SHP77 treated with DMSO at 0.1 percent for 48 hours (cell line): ENCODE measurements at places on chromosomes 11 and 22.

DNA sequence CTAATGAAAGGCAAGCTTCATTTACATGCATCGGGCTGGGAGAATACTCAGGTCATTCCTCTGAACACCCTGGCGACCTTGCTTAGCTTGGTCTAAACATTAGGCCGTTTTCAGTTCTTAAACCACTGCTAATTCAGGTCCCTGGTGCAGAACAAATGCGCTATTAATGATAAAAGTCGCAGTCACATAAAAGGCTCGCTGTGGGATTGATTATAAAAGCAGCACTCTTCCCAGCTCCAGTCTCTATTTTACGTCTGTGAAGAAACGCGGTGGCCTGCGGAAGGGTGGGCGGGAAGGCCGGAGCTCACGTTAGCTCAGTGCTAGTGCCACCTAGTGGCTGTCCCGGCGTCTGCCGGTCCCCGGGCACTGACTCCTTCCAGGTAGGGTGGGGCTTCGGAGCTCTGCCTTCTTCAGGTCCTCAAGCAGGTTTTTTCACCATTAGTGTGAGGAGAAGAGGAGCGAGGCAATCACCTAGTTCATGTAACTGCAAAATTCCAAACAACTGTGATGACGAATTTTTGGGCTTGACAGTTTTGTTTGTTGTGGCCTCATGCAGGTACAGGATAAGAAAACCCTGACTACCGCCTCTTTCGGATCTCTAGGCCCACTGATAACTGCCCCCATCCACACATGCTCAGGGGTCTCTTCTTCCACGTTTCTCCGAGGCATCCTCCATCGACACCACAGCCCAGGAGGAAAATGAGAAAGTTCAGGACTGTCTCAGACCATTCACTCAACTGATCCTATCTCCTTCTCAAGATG, 66.5 kb upstream of the CLMP start:
- DNase-seq, result peak; percentile 45

DNA sequence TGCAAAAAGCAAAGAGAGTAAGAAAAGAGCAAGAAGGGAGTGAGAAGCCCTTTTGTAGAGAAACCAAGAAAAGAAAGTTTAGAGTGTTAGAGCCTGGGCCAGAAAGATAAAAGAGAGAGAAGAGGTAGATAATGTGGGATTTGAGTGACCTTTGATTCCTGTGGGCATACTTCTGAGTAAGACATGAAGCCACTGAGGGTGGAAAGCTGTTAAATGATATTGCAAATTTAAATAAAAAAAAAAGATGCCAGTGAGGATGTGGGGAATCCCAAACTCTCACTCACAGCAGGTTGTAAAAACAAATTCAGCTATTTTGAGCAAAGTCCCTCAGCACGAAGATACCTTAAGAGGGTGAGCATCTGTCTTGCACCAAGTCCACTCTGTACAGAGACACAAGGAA, 59.4 kb upstream of the TOP3B start:
- DNase-seq, result no peak

- no peak for DNase-seq
These were observed 5.4 kb downstream of the KBTBD4 start for GRCh38 chr11:47573321-47573720.

GRCh38 chr11:134040386-134041302, 28.2 kb upstream of the JAM3 start:
- peak; percentile 50 for DNase-seq

DNA sequence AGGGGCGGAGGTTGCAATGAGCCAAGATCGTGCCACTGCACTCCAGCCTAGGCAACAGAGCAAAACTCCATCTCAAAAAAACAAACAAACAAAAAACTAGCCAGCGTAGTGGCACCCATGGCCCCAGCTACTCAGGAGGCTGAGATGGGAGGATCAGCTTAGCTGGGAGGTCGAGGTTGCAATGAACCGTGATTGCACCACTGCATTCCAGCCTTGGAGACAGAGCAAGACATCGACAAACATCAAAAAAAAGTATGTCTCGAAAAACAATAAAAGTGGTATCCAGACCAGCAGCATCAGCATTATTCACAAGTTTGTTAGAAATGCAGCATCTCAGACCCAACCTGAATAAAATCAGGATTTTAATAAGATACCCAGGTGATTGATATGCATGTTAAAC, 6.2 kb upstream of the MAPK1 start:
- DNase-seq, result no peak

DNA sequence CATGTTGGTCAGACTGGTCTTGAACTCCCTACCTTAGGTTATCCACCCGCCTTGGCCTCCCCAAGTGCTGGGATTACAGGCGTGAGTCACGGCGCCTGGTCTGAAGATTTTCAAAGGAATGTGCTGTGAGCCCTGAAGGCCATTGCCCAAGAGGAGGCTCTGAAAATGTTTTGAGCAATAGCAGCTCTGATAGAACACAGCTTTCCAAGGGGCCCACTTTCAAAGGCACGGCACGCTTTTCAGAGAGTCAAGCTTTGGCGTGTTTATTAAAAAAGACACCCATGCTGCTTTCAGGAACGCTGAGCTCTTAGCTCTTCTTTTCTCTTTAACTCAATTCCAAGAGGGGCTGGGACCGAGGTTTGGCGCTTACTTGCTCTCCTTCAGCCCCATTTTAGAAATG, 73.8 kb upstream of the CDON start:
- DNase-seq, result no peak

GRCh38 chr11:14930369-14930768, 38.3 kb upstream of the CYP2R1 start:
- DNase-seq, result no peak

- no peak for DNase-seq
These were observed 41.0 kb downstream of the CSF2RB start for GRCh38 chr22:36954251-36955014.

DNA sequence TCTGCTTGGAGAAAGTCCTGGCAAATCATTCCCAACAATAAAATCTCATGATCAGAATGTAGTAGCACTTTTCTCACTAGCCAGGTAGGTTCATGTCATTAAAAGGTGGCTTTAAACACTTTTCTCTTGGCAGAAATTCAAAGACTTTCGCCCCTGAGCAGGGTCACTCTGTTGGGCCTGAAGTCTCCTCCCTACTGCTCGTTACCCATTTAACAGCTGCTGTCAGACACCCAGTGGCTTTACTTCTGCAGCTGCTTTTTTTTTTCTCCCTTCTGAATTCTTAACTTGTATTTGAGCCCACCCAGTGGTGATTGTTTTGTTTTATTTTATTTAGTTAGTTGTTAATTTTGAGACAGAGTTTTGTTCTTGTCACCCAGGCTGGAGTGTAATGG, 25.0 kb downstream of the ARHGAP8 start:
- no peak for DNase-seq

- no peak for DNase-seq
These were observed 120.5 kb downstream of the DSCAML1 start for GRCh38 chr11:117676501-117676900.

DNA sequence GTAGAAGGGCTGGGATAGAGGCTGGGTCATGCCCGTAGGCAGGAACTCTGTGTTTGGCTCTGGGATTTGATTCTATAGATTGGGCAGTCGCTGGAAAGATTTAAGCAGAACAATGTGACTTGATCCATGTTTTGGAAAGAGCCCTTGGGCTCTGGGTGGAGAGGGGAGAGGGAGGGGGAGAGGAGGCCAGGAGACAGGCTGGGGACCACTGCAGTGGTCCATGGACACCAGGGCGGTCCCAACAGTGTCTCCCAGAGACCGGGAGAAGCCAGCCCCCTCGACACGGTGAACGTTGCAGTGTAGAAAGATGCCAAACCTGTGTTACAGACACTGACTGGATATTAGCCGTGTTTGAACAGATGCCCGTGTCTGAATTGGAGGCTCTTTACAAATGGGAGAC, 19.5 kb downstream of the PVALB start:
- DNase-seq, result no peak

DNA sequence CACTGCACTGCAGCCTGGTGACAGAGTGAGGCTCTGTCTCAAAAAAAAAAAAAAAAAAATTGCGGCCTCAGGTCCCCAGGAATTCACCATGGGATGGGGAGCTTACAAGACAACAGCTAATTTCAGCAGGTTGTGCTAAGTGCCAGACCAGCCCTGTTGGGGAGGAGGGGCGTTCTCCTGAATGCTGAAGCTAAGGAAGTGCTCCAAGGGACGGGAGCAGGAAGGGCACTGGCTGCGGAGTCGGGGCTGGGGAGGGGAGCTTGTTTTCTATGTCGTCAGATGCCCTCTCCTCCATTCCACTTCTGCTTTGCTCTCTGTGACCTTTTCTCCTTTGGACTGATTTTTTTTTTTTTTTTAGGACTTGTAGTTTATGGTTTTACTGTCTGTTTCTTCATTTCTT, 4.5 kb downstream of the ADAMTS15 start:
- DNase-seq, result no peak

DNA sequence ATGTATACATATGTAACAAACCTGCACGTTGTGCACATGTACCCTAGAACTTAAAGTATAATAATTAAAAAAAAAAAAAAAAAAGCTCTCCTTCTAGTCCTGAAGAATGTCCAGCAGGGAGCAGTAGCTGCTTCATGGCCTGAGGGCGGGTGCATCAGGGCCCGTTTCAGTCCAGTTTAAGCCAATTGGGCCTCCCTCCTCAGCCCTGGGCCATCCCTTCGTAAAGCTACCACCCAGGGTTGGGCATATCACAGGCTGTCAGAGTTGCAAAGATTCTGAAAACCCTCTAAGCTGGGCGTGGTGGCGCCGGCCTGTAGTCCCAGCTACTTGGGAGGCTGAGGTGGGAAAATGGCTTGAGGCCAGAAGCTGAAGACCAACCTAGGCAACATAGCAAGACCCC, 5.4 kb downstream of the TMPRSS13 start:
- no peak for DNase-seq

DNA sequence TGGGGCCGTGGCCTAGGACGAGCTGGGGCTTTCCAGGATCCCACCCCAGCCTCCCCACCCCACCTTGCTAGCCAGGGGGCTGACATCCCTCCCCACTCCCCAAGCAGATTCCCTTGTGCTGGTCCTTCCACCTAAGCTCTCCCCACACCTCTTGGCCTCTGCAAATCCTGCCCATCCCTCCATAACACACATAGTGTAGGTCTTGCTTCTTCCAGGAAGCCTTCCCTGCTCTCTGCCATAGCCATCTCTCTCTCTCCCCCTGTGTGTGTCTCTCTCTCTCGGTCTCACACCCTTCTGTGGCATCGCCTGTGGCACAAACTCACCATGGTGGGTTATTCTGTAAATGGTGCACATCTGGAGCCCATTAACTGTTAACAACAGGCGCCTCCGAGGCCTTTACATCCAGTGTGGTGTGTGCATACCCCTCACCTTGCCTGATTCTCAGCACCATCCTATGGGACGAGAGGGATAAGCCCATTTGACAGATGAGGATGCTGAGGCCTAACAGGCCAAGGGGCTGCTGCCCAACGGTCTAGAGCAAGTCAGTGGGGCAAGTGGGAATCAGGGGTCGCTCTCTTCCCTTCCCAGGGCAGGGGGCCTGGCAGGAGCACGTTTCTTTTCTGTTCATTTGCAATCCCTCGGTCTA, 22.2 kb upstream of the PICK1 start:
- DNase-seq, result no peak

GRCh38 chr22:43642319-43643206, 169.5 kb downstream of the EFCAB6 start:
- DNase-seq, result no peak

GRCh38 chr11:102842930-102843329, 479 bp downstream of the MMP3 start:
- DNase-seq, result no peak

DNA sequence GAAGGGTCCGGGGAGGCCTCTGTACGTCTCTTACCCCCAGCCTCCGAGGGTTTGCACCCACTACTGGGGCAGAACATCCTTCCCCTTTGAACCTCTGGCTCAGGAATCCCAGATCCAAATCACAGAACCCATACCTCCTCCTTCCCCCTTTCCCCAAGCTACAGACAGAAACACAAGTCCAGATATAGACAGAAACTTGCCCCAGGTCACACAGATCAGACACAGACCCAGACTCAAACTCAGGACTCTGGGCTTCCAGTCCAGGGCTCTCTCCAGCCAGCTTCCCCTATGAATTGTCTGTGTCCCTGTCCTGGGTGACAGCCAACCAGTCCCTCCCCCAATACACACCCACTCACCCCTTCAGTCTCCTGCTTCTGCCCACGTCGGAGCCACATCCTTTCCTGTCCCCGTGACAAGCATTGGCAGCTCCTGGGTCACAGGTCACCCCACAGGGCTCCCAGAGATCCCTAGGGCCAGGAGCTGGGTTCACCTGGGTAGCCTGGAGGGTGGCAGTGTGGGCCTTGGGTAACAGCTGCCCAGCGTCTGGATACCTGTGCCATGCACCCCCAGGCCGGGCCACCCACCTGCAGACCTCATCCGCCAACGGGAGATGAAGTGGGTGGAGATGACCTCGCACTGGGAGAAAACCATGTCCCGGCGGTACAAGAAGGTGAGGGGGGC, 772 bp downstream of the TBC1D10C start:
- no peak for DNase-seq

DNA sequence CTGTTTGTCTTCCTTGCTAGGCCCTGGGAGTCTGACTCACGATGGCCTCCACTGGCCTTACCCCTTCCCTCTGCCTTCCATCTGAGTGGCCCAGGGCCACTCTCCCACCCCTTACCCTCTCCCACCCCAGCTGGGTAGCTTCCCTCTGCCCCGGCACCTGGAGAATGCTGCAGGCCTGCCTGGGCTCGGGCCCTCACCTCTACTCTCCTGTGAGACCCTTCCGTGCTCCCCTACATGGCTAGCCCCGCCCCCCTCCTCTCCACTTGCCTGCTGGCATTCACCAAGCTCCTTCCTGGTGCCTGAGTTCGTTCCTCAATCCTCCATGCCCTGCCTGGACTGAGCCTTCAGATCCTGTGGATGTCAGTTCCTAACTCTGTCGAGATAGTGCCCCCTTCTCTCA, 8.7 kb downstream of the RAB36 start:
- no peak for DNase-seq
